ENCODE measurements at places on chromosomes 12 and 14.

GRCh38 chr12:2082321-2082720 is 29.5 kb downstream of the CACNA1C start:
- DNase-seq, result no peak

GRCh38 chr14:68607081-68607866 is 185.6 kb downstream of the ZFP36L1 start:
- DNase-seq, result peak; percentile 49

GRCh38 chr14:99042381-99043266 is 229.4 kb downstream of the BCL11B start:
- no peak for DNase-seq

GRCh38 chr12:4991373-4991772 is 52.3 kb upstream of the KCNA5 start:
- DNase-seq, result no peak

GRCh38 chr14:69711065-69711464 is 55.9 kb upstream of the SRSF5 start:
- no peak for DNase-seq

GRCh38 chr14:103260629-103261124 is 73.4 kb upstream of the EIF5 start:
- no peak for DNase-seq

DNA sequence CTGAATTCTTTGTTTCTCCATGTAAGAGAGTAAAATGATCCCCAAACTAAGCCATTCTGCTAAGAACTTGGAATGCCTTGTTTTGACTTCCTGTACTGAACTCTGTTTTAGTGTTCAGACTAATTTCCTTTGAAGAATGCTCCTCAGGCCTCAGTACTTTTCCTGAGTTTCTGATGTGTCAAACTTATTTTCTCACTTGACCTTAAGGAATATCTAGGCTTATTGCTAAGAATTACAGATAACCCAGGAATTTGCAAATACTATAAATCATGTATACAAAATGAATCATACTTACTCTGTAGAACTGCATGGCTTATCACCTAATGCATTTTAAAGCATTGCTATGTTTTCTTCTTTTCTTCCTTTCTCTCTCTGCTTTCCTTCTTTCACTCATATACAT is 93.1 kb upstream of the PKP2 start:
- DNase-seq, result no peak

DNA sequence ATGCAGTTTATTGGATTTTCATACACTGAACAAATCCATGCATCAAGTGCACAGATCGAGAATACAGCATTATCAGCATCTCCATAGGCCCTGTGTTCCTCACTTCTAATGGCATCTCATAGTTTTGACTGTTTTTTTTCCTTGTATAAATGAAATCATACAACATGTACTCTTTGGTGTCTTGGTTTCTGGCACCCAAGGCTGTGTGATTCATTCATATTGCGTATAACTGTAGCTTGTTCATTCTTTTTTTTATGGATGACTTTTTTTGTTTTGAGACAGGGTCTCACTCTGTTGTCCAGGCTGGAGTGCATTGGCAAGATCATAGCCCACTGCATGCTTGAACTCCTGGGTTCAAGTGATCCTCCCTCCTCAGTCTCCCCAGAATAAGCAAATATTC is 14.3 kb downstream of the RASSF8 start:
- no peak for DNase-seq

Data from endothelial cell (in vitro differentiated cells).